ENCODE measurements at places on chromosomes 5 and 9.

- no peak for DNase-seq
Measured at GRCh38 chr5:143198332-143198731, 205.2 kb downstream of the NR3C1 start.

DNA sequence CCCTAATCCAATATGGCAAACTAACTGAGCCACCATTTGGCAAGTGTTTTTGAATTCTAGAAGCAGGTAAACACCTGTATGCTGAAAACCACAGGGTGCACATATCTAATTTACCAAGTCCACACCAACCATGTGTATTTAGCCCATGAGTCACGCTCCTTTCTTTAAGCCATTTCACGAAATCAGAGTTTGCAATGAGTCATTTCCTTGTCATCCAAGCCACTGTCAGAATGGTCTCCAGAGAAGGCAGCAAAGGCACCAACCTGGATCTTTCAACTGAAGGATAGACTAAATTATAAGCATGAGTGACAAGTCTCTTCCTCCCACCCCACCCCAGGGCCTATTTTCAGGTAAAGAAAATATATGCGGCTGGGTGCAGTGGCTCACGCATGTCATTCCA lies 110.0 kb downstream of the PAX5 start:
- no peak for DNase-seq

GRCh38 chr9:5832538-5833529 lies at the start of gene ERMP1:
ERMP1 (minus strand) TSS chr9:5833117; CDS start chr9:5833027, 90 bp downstream.
- DNase-seq: peak; percentile 75

- DNase-seq: no peak
Measured at GRCh38 chr5:107855171-107855570, 184.4 kb upstream of the EFNA5 start.

DNA sequence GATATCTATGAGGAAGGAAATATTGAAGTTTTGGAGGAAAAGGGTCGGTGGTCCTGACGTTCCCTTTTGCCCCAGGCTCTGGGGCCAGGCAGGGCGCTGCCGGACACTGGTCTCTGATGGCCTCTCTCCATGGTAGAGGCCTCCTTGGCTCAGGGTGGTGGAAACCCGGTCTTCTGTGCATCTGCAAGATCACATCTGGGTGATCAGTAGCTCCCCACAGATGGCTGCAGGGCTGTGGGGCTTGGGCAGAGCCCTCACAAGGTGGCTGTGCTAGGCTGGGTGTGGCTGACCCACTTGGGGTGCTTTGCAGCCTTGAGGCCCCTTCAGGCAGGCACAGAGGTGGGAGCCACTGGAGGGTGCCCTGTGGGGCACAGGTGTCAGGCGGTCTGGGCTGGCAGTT lies 53.9 kb upstream of the RNU6ATAC start:
- no peak for DNase-seq

GRCh38 chr5:149325166-149325735 lies 20.0 kb upstream of the GRPEL2 start:
- no peak for DNase-seq

Data from stimulated activated CD8-positive, alpha-beta memory T cell treated with anti-CD3 and anti-CD28 coated beads, Interleukin-4, amount 100 ng/mL, for 1 hour (primary cell).